ENCODE measurements at places on chromosomes 7 and 10. TPM values are rescaled to one million over a fixed set of nuclear protein-coding genes. Genes with fewer than 3 reads are reported as not detected.

DNA sequence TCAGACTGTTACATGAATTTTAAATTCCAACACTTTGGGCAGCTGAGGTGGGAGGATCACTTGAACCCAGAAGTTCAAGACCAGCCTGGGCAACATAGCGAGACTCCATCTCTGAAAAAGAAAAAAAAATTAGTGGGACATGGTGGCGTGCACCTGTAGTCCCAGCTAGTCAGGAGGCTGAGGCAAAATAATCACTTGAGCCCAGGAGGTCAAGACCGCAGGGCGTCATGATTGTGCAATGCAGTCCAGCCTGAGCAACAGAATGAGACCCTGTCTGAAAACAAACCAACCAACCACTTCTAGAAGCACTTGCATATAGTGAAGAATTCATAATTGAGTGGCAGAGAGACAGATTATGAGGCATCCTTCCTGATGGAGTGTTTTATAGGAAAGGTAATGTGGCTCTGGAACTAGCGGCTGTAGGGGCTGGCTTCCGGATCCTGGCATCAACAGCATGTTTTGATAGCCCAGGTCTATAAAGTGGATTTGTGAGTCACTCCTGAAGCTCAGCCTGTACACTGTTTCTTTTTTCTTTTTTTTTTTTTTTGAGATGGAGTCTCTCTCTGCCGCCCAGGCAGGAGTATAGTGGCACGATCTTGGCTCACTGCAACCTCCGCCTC lies 40.3 kb upstream of the RSBN1L start:
- H3K27ac ChIP-seq = no peak overlapping the region
- no peak overlapping the region for H3K4me3 ChIP-seq
- peaks cover 8% of the 10 kb centered on the region for H3K4me1 ChIP-seq

GRCh38 chr10:113252650-113253618 lies 299.9 kb upstream of the HABP2 start:
- no peak for DNase-seq
- no peaks in the 10 kb centered on the region for H3K4me1 ChIP-seq
- no peak overlapping the region for H3K4me3 ChIP-seq
- no peaks in the 10 kb centered on the region for H3K27me3 ChIP-seq
- no peaks in the 10 kb centered on the region for H3K36me3 ChIP-seq
- H3K27ac ChIP-seq = no peak overlapping the region

GRCh38 chr7:92528958-92529264 lies 316 bp downstream of the RBM48 start:
- peaks cover 12% of the 10 kb centered on the region for H3K4me1 ChIP-seq
- H3K36me3 ChIP-seq = peaks cover 28% of the 10 kb centered on the region
- peak overlapping the region; percentile 91 for H3K4me3 ChIP-seq
- H3K27me3 ChIP-seq = no peaks in the 10 kb centered on the region
- DNase-seq = no peak

The ADRA2A gene
- total RNA-seq = 0.38 TPM

DNA sequence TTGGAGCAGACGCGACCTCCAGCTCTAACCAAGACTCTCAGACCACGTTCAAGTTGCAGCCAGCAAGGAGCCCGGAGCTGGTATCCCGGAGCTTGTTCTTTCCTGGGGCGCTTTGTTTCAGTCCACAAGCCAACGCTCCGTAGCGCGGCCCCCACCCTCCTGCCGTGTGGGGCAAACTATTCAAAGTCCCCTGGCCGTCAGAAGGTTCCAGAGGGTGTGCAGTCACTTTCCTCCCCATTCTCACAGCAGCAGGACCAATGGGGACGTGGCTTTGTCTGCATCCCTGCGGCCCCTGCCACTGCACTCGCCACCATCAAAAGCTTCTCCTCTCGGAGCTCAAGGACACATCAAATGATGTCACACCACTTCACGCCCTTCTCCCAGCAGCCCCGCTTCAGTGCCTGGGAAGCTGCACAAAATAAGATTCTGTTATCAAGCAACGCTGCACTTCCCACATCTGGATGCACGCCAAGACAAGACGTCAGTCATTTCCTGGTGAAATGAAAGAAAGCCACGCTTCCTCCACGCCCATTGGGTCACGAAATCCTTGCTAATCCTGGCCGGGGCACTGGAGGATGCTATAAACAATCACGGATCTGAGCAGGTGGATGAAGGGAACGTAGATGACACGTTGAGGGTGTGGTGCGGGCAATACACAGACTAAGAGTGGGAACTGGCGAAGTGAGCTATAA lies 348.2 kb downstream of the PTPRN2 start:
- no peak overlapping the region for H3K4me3 ChIP-seq
- DNase-seq = no peak
- H3K27me3 ChIP-seq = no peaks in the 10 kb centered on the region

The CALN1 gene
- 0.47 TPM for total RNA-seq

DNA sequence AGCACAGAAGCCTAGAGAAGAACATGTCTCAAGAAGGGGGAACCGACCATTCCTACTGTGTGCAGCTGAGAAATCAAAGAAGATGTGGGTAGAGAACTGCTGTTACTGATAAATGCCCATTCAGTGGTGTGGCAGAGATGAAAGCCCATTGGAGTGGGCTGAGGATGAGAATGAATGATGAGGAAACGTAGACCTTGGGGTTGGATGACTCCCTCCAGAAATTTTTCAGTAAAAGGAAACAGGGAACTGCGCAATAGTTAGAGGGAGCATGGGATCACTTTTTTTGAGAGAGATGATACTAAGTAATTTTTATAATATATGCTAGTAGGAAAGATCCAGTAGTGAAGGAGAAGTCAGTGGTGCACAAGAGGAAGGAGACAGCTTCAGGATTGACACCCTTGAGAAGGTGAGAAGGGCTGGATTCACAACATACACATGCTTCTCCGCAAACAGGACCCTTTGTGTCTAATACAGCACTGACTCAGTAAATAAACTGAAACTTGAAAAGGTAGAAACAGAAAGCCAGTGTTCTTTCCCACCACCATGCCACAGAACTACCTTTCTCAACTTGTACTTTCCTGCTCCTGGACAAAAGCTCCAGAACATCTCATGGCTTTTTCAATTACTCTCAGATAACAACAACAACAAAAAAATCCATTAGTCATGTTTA lies 104.7 kb upstream of the IL6 start:
- no peak for DNase-seq
- H3K36me3 ChIP-seq = no peaks in the 10 kb centered on the region
- H3K4me1 ChIP-seq = no peaks in the 10 kb centered on the region
- no peak overlapping the region for H3K27ac ChIP-seq
- no peaks in the 10 kb centered on the region for H3K27me3 ChIP-seq
- H3K4me3 ChIP-seq = no peak overlapping the region

The SPDYE16 gene
- 0.14 TPM for total RNA-seq

The NUTM2D gene
- total RNA-seq = 1.8 TPM
